ENCODE measurements at places on chromosomes 11 and 22. TPM values are rescaled to one million over a fixed set of nuclear protein-coding genes. Genes with fewer than 3 reads are reported as not detected.

Gene SELENOM
- total RNA-seq, result 65.6 TPM

Gene SSRP1
- 260 TPM for total RNA-seq

- no peak overlapping the region for H3K4me3 ChIP-seq
- H3K27me3 ChIP-seq, result no peaks in the 10 kb centered on the region
- no peak for DNase-seq
Measured at GRCh38 chr11:121625777-121626506, 173.2 kb upstream of the SORL1-AS1 start.

GRCh38 chr22:42078469-42079318 lies 806 bp upstream of the SMDT1 start:
- H3K27ac ChIP-seq, result peak overlapping the region; percentile 73
- H3K36me3 ChIP-seq, result peaks cover 2% of the 10 kb centered on the region
- no peak for DNase-seq
- peak overlapping the region; percentile 69 for H3K4me3 ChIP-seq
- H3K27me3 ChIP-seq, result no peaks in the 10 kb centered on the region
- H3K4me1 ChIP-seq, result peaks cover 12% of the 10 kb centered on the region

Gene SMC1B
- not detected for total RNA-seq

Gene SEC14L3
- not detected for total RNA-seq

Gene TIMP3
- total RNA-seq, result 2.2 TPM

- no peaks in the 10 kb centered on the region for H3K27me3 ChIP-seq
- H3K4me1 ChIP-seq, result peaks cover 17% of the 10 kb centered on the region
- peaks cover 42% of the 10 kb centered on the region for H3K36me3 ChIP-seq
- DNase-seq, result no peak
- no peak overlapping the region for H3K27ac ChIP-seq
Measured at GRCh38 chr11:65528819-65529350, 4.0 kb downstream of the SCYL1 start.

DNA sequence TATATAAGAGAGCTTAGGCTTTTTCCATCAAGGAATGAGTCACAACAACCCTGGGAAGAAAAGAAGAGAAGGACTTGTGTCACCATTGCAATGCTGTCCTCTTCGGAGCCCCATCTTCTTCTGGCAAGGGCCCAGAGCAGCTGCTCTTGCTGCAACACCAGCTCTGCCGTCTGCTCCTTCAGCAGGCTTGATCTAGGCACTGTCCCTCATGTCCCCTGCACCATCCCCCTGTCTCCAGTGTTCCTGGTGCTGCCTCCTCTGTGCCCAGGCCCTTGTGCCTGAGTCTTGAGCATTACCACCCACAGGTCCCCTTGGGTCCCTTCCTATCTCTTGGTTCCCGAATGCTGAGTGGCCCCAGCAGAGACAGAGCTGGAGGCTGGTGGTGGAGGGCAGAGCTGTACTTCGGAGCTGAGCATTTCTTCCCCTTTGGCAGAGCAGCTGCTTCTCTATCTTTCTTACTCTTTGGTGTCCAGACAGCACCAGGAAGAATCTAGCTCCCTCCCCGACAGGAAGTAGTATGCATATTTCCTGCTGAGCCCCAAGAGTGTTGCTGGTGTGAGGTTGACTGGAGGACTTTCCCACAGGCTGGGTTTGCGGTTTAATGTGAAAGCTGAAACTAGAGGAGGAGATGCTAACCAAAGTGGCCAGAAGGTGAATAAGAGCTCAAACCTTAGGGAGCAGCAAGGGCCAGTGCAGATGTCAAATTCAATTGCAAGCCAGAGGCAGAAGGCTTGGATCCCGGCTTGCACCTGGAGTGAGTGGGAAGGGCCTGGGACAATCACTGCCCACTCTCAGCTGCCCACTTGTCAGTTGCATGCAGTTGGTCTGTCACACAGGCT lies 27.8 kb downstream of the WEE1 start:
- H3K27me3 ChIP-seq, result no peaks in the 10 kb centered on the region
- H3K4me1 ChIP-seq, result peaks cover 19% of the 10 kb centered on the region
- no peaks in the 10 kb centered on the region for H3K36me3 ChIP-seq
- H3K27ac ChIP-seq, result no peak overlapping the region
- H3K4me3 ChIP-seq, result peak overlapping the region; percentile 19

Gene APOL1
- 0.30 TPM for total RNA-seq

DNA sequence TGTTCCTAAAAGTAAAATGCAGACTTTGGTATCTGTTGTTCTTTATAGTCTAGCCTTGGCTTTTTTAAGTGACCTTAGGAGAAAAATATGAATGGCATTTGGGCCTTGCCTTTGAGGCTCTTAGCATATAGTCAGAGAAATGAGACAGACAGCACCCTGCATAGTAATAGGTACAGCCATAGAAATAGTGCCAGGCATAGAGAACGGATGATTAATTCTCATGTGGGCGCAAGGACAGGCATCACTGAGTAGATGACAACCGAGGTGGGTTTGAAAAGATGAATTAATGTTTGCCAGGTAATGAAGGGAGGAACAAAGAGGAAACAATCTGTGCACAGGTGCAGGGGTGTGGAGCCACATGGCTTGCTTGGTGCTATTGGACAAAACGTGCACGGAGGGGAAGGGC lies 90.5 kb downstream of the BMAL1 start:
- H3K36me3 ChIP-seq, result no peaks in the 10 kb centered on the region
- DNase-seq, result no peak
- H3K27ac ChIP-seq, result no peak overlapping the region

- DNase-seq, result no peak
- H3K4me3 ChIP-seq, result no peak overlapping the region
- H3K27ac ChIP-seq, result no peak overlapping the region
- no peaks in the 10 kb centered on the region for H3K27me3 ChIP-seq
Measured at GRCh38 chr11:123509737-123510578, 79.9 kb downstream of the GRAMD1B start.

DNA sequence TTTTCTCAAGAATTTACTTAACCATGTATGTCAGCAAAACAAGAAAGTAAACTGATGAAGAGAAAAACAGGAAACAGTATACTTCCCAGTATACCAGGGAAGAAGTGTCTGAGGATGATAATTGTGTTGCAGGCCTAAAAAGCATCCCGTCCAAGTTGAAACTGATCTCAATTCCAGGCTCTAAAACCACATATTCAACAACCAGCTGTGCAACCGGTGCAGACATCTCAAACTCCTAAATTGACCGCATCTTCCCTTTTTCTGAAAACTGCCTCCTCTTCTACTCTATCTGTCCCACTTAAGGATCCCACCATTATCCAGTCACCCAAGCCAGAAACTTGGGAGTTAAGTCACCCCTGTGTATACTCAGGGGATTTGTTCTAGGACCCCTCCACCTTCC lies 47.2 kb downstream of the CCDC83 start:
- no peaks in the 10 kb centered on the region for H3K27me3 ChIP-seq
- H3K4me1 ChIP-seq, result no peaks in the 10 kb centered on the region
- no peaks in the 10 kb centered on the region for H3K36me3 ChIP-seq
- no peak overlapping the region for H3K27ac ChIP-seq
- no peak for DNase-seq

DNA sequence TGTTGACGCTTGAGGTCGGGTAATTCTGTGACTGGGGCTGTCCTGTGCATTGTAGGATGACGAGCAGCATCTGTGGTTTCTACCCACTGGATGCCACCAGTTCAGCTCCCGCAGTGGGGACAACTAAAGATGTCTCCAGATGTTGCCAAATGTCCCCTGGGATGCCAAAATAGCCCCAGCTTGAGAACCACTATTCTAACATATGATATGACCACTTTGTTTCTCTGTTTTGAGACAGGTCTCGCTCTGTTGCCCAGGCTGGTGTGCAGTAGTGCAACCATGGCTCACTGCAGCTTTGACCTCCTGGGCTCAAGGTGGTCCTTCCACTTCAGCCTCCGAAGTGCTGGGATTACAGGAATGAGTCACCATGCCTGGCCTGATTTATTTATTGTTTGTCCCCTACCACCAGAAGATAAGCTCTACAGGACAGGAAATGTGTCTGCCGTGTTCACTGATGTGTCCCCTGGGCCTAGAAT lies 4.4 kb upstream of the MEN1 start:
- H3K27ac ChIP-seq, result no peak overlapping the region
- H3K27me3 ChIP-seq, result no peaks in the 10 kb centered on the region
- DNase-seq, result no peak

GRCh38 chr22:37588546-37589215 lies 8.8 kb upstream of the LGALS2 start:
- H3K27me3 ChIP-seq, result no peaks in the 10 kb centered on the region
- H3K4me3 ChIP-seq, result no peak overlapping the region
- no peaks in the 10 kb centered on the region for H3K36me3 ChIP-seq
- DNase-seq, result no peak
- peaks cover 8% of the 10 kb centered on the region for H3K4me1 ChIP-seq
- no peak overlapping the region for H3K27ac ChIP-seq

- no peak overlapping the region for H3K4me3 ChIP-seq
- H3K36me3 ChIP-seq, result no peaks in the 10 kb centered on the region
- no peaks in the 10 kb centered on the region for H3K4me1 ChIP-seq
Measured at GRCh38 chr11:78338138-78338537, 79.5 kb downstream of the GAB2 start.

Gene CADM1
- 0.79 TPM for total RNA-seq

Gene HPS4
- 35.4 TPM for total RNA-seq

- no peak overlapping the region for H3K27ac ChIP-seq
- DNase-seq, result no peak
- no peaks in the 10 kb centered on the region for H3K4me1 ChIP-seq
- peaks cover 7% of the 10 kb centered on the region for H3K27me3 ChIP-seq
Measured at GRCh38 chr11:71335371-71335770, 83.0 kb upstream of the SHANK2 start.

DNA sequence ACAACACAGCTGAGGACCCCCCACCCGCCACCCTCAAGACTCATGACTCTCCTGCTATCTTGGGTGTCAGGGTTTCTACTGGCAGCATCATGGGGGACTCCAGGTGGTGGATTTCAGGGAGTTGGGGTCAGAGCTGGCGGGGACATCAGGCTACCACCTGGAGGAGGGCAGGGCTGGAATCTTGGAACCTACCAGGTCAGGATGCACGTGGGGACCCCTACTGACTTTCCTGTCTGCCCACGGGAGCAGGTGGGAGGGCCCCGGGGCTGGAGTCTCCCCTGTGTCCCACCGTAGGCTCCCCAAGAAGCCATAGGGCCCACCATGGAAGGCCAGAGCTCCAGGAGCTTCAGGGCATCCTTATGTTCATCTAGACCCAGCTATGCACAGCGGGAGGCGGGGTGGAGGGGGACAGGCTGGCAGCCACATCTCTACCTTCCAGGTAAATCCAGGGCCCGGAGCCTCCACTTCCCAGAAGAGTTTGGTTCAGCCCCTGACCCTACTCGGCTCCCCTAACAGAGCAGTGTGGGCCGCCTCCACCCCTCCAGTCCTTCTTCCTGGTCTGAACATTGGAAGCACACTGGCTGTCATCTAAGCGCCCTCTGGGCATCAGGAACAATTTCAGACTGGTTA lies 10.0 kb downstream of the SLC37A2 start:
- no peaks in the 10 kb centered on the region for H3K36me3 ChIP-seq
- no peak overlapping the region for H3K4me3 ChIP-seq
- H3K27ac ChIP-seq, result no peak overlapping the region

Gene SOX6
- 0.81 TPM for total RNA-seq

GRCh38 chr11:20010851-20011225 lies 149.4 kb downstream of the DBX1 start:
- H3K36me3 ChIP-seq, result no peaks in the 10 kb centered on the region
- H3K4me1 ChIP-seq, result no peaks in the 10 kb centered on the region
- no peak overlapping the region for H3K4me3 ChIP-seq
- peaks cover 21% of the 10 kb centered on the region for H3K27me3 ChIP-seq
- no peak overlapping the region for H3K27ac ChIP-seq

Gene ALDH3B1
- total RNA-seq, result 25.5 TPM

Gene CHKA
- total RNA-seq, result 33.1 TPM

GRCh38 chr11:12845739-12846358 lies 163.3 kb upstream of the RASSF10 start:
- no peaks in the 10 kb centered on the region for H3K36me3 ChIP-seq
- H3K4me3 ChIP-seq, result no peak overlapping the region
- H3K4me1 ChIP-seq, result peaks cover 18% of the 10 kb centered on the region
- no peak overlapping the region for H3K27ac ChIP-seq

DNA sequence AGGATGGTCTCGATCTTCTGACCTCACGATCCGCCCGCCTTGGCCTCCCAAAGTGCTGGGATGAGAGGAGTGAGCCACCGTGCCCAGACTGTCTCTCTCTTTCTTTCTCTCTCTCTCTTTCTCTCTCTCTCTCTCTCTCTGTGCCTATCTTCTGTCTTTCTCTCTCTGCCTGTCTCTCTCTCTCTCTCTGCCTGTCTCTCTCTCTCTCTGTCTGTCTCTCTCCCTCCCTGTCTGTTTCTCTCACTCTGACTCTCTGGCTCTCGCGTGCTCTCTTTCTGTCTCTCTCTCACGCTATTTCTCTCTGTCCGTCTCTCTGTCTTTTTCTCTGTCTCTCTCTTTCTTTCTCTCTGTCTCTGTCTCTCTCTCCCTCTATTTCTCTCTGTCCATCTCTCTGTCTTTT lies 3911.2 kb upstream of the OR11H1 start:
- H3K4me1 ChIP-seq, result no peaks in the 10 kb centered on the region
- H3K36me3 ChIP-seq, result no peaks in the 10 kb centered on the region
- no peak overlapping the region for H3K27ac ChIP-seq
- no peaks in the 10 kb centered on the region for H3K27me3 ChIP-seq
- no peak overlapping the region for H3K4me3 ChIP-seq

GRCh38 chr11:78838417-78838816 lies 263.8 kb upstream of the NARS2 start:
- no peak overlapping the region for H3K4me3 ChIP-seq
- no peaks in the 10 kb centered on the region for H3K4me1 ChIP-seq
- H3K27me3 ChIP-seq, result peaks cover 12% of the 10 kb centered on the region
- DNase-seq, result peak; percentile 6

DNA sequence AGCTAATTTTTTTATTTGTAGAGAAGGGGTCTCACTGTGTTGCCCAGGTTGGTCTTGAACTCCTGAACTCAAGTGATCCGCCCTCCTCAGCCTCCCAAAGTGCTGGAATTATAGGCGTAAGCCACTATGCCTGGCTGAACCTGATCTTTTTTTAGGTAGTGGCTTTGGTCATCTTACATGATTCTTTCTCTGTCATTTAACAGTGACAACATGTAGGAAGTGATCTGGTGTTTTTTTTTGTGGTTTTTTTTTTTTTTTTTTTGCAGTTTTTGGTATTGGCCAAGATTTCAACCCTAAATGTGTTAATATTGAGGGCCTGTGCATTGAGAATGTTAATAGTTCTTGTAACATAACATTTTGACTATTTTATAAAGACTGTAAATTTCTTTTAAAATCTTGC lies 8.0 kb upstream of the FERMT3 start:
- no peak for DNase-seq
- no peak overlapping the region for H3K4me3 ChIP-seq
- no peak overlapping the region for H3K27ac ChIP-seq
- no peaks in the 10 kb centered on the region for H3K4me1 ChIP-seq
- H3K27me3 ChIP-seq, result no peaks in the 10 kb centered on the region
- peaks cover 80% of the 10 kb centered on the region for H3K36me3 ChIP-seq

- peaks cover 59% of the 10 kb centered on the region for H3K27me3 ChIP-seq
- H3K27ac ChIP-seq, result no peak overlapping the region
- H3K4me3 ChIP-seq, result no peak overlapping the region
- no peak for DNase-seq
Measured at GRCh38 chr22:36714110-36714509, 10.6 kb upstream of the CACNG2 start.

GRCh38 chr11:120116966-120117365 lies 20.9 kb downstream of the TRIM29 start:
- peaks cover 12% of the 10 kb centered on the region for H3K4me1 ChIP-seq
- no peak overlapping the region for H3K4me3 ChIP-seq
- no peak for DNase-seq
- H3K27me3 ChIP-seq, result peaks cover 23% of the 10 kb centered on the region

Gene ART5
- total RNA-seq, result 5.6 TPM

Gene IZUMO1R
- total RNA-seq, result not detected
